ENCODE measurements at places on chromosomes 4 and X. TPM values are rescaled to one million over a fixed set of nuclear protein-coding genes. Genes with fewer than 3 reads are reported as not detected.

The PPEF2 gene
- total RNA-seq: not detected

The TSC22D3 gene
- total RNA-seq: 504 TPM

GRCh38 chr4:54548098-54548620 is 109.6 kb upstream of the KIT start:
- H3K4me1 ChIP-seq: no peaks in the 10 kb centered on the region
- no peak overlapping the region for H3K27ac ChIP-seq
- no peaks in the 10 kb centered on the region for H3K36me3 ChIP-seq
- H3K4me3 ChIP-seq: no peak overlapping the region
- no peak for DNase-seq

DNA sequence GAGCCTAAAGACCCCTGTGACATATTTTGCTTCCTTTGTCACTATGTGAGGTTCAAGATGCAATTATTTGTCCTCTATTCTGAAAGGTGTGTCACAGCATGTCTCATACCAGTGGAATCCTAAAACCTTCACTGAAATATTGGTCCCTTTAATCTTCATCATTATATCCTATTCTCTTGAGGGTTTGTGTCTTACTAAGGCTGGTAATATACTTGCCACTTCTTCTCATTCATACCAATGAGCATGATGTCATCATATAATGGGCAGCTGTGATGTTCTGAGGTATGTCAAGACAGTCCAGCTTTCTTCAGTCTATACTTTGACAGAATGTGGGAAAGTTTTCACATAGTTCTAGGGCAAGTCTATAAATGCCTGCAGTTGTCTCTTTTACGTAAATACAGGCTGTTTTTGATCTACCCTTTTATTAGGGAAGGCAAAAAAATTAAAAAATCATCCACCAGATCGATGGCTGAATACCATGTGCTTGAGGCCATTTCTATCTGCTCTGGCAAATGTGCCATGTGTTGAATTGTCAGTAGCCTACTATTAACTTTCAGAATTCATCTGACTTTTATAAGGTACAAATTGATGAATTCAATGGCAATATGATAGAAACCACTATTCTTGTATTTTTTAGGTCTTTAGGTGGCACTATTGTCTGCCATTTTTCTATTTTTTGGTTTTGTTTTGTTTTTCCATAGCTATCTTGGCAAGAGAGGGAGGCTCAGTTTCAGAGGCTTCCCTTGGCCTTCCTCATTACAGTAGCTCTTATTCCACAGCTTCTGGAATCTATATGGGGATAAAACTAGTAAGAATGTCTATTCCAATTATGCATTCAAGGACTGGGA is 209.0 kb downstream of the PPARGC1A start:
- H3K27me3 ChIP-seq: no peaks in the 10 kb centered on the region
- H3K36me3 ChIP-seq: no peaks in the 10 kb centered on the region
- H3K4me1 ChIP-seq: no peaks in the 10 kb centered on the region

GRCh38 chr4:82419451-82419850 is 10.8 kb downstream of the HNRNPDL start:
- H3K4me1 ChIP-seq: no peaks in the 10 kb centered on the region
- H3K27ac ChIP-seq: no peak overlapping the region
- H3K4me3 ChIP-seq: no peak overlapping the region
- H3K27me3 ChIP-seq: no peaks in the 10 kb centered on the region
- DNase-seq: no peak

Measured in thyroid gland (tissue), 4 donors.